ENCODE measurements at places on chromosomes 16 and 17. TPM values are rescaled to one million over a fixed set of nuclear protein-coding genes. Genes with fewer than 3 reads are reported as not detected.
A peak's percentile ranks its signal among the peaks of the same experiment; 100 is the strongest.

ENO3 gene
- 16.0 TPM for total RNA-seq

ARL4D gene
- 9.9 TPM for total RNA-seq

MLYCD gene
- 10.1 TPM for total RNA-seq

PLXDC1 gene
- 11.0 TPM for total RNA-seq

ZBTB4 gene
- 46.5 TPM for total RNA-seq

TEKT1 gene
- total RNA-seq = not detected

ADGRG1 gene
- total RNA-seq = 14.3 TPM

CMTM2 gene
- total RNA-seq = 3.3 TPM

ITGB3 gene
- total RNA-seq = 56.0 TPM

IRX5 gene
- total RNA-seq = not detected

SLC22A31 gene
- 7.6 TPM for total RNA-seq

KRTAP17-1 gene
- total RNA-seq = not detected

BCAS3 gene
- total RNA-seq = 40.3 TPM

CRHR1 gene
- total RNA-seq = not detected

KRT33A gene
- total RNA-seq = not detected

SLFN12 gene
- total RNA-seq = 26.8 TPM

GRCh38 chr16:77193377-77193776, 2.4 kb downstream of the MON1B start:
- DNase-seq = peak; percentile 81

- DNase-seq = no peak
These were observed 29.5 kb downstream of the HYDIN start for GRCh38 chr16:71201054-71201453.

DNA sequence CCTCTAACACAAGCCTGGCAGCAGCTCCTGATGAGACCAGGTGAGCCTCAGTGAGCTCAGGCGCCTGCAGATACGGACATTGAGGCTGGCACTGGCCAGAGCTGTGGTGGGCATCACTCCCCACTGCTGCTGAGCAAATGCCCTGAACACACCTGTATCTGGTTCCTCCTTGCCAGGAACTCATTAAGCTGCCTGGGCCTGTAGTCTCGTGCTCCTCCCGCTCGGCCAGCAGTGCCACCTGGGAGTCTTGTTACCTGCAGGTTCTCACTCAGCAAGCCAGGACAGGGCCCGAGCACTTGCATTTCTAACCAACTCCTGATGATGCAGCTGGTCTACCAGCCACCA, 13.3 kb downstream of the EIF4A3 start:
- DNase-seq = no peak

DNA sequence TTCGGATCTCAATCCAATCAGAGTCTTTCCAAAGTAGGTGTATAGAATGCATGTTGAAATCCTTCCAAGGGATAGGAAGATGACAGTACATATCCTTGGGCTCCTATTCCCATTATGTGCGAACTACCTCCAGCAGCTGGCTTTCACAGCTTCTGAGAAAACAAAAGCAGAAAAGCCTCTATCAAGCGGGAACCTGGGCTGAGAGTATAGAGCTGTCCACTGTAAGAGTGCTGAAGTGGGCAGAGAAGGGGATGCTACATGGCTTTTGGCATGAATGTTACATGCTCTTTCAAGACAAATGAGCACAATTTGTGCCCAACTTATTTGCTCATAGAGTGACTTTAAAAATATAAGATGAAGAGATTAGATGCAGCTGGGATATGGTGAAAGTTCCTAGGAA, 993.5 kb downstream of the CDH8 start:
- no peak for DNase-seq

- peak; percentile 70 for DNase-seq
These were observed 4.7 kb downstream of the NUBP2 start for GRCh38 chr16:1787322-1788094.

GRCh38 chr16:85066346-85066885, 38.8 kb downstream of the KIAA0513 start:
- no peak for DNase-seq

DNA sequence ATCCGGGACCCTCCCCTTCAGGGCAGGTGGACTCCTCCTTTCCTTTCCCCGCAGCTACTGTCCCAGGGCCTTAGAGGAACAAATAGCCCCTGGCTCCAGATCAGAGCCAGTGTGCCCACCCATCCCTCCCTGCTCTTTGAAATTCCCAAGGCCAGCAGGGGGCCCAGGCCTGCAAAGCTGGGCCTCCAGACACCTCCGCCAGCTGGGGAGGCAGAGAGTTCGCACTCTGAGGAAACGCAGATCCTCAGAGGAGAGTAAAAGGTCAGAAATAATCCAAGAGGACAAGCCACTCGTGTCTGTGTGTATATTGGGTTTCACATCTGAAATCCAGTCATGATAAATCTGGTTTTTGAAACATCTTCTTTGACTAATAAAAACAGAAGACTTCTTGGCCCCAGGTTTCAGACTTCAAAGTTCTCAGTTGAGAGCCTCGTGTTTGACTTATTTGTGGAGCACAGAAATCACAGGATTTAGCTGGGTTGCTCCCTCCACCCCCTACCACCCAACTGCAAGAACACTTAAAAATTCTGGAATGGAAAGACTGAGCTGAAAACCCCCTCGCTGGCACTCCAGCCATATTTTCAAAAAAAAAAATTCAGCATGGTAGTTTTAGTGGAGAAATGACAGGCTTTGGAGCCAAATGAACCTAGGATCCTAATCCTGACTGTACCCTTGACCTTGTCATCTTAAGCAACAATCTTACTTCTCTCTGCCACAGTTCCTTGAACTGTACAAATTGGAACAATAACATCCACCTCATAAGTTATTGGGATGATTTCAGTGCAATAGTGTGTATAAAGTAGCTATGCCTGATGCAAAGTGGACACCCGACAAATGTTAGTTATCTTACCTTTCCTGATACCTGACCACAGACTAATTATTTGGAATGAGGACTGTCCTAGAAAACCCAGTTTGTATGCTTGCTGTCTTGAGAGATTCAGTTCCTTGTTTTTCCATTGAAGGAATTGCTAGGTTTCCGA, 44.5 kb upstream of the TBX2 start:
- peak; percentile 22 for DNase-seq

DNA sequence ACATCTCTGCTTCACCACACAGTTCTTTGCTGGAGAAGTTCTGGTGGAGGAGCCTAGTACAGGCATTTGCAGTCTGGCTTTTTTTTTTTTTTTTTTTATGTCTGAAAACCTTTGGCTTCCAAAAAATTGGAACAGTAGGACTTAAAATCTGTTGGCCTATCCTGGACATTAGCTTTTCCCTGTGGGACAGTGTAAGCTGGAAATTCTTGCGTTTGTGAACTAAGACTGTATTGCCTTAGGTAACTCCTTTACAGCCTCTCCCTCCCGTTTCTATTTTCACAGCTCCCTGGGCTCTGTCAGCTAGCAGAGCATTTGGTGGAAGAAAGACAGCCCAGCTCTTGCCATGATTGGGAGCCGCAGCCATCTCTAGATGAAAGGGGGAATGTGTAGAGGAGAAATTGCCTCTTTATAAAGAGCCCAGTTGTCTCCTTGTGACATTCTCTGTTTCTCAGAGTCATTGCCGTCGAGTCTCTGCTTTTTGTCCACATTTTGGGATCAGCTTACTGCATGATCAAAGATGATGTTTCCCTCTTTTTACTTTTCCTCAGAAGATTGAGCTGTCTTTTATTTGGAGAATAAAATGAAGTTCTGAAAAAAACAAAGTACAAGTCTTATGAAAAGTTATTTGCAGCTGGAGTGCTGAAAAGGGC, 227.5 kb downstream of the SPECC1 start:
- no peak for DNase-seq

DNA sequence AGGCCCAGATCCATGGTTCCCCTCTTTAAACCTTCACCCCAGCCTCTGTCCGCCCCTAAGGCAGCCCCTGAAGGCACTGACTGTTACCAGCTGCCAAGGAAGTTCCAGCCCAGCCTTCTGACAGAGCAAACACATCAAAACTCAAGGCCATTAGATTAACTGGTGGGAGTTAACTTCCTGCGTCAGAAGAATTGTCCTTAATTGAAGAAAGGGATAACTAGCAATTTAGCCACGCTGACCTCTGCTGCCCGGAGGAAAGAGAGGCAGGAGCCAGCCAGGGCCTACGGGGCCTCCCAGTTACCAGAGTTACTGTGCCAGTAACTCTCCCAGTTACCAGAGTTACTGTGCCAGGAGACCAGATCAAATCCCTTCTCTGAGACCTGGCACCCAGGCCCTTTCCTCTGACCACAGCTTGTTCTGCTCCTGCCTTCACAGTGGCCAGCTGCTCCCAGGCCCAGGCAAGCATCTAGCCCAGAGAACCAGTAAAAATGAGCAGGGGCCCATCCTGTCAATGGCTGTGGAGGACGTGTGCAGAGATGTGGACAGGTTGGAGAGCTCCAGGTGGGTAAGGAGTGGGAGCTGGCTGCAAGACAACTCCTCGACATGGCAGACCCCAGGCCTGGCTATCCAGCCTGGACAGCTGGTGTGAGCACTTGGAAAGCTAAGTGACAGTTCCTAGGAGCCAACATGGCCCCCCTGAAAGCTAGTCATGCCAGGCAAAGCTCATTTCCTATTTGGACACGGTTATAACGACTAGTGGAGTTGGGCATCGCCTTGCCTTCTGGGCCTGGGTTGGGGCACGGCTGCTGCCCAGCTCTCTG, 2.8 kb upstream of the PITPNM3 start:
- peak; percentile 75 for DNase-seq

GRCh38 chr16:3015865-3016521, 2.0 kb downstream of the CLDN6 start:
- no peak for DNase-seq

GRCh38 chr17:82219083-82219482, 6.4 kb upstream of the CCDC57 start:
- peak; percentile 80 for DNase-seq

DNA sequence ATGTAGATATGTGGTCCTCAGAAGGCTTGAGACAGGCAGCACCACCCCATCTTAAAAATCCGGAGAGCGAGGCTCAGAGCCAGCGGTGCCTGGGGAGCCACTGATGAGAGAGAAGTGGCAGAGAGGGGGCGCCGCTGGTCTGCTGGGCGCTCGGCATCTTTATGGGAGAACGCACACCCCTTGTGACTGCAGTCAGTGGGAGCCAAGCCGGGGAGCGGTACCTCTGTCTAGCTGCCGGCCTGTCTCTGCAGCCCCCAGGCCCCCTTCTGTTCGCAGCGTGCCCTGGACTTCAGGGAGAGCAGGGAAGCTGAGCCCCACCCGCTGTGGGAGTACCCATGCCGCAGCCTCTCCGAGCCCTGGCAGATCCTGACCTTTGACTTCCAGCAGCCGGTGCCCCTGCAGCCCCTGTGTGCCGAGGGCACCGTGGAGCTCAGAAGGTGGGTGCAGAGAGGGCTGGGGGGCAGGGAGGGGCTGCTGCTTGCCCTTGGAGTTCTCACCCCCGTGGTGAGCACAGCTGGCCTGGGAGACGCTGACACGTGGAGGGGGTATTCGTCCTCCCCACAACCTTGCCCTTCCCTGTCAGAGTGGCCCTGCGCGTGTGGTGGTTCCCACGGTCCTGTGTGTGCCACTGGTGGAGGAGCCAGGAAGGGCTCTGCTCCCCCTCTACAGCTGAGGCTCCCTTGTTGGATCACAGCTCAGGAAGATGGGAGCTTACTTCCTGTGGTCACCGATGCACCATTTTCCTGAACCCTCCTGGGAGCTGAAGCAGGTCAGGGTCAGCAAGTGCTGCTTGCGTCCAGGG, 44.8 kb downstream of the PRMT7 start:
- DNase-seq = no peak

- peak; percentile 3 for DNase-seq
These were observed 63.6 kb upstream of the KIFC3 start for GRCh38 chr16:57865746-57866528.

- peak; percentile 90 for DNase-seq
These were observed 58.0 kb upstream of the GSE1 start for GRCh38 chr16:85554889-85555718.

DNA sequence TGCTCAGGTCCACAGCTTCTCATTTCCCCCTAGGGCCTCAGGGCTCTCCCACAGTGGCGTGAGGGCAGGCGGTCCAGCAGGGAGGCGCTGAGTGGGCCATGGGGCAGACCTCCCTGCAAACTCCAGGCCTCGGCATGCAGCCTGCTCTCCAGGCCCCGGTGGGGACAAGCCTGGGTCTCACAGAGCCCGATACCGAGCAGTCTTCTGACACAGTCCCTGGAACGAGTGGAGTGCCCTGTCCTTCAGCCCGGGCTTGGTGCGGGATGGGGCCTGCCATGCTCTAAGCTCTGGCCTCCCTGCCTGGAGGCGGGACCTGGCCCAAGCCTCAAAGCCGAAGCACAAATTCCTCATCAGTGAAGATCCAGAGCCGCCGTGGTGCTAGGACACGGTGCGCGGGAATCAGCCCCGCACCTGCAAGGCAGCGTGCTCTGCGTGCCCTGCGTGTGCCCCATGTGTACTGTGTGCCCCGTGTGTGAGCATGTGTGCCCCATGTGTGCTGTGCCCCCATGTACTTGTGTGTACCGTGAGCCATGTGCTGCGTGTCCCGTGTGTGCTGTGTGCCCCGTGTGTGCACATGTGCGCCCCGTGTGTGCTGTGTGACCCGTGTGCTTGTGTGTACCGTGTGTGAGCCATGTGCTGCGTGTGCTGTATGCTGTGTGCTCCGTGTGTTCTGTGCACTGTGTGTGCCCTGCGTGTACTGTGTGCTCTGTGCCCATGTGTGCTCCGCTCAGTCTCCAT, 56.1 kb downstream of the ENGASE start:
- no peak for DNase-seq

DNA sequence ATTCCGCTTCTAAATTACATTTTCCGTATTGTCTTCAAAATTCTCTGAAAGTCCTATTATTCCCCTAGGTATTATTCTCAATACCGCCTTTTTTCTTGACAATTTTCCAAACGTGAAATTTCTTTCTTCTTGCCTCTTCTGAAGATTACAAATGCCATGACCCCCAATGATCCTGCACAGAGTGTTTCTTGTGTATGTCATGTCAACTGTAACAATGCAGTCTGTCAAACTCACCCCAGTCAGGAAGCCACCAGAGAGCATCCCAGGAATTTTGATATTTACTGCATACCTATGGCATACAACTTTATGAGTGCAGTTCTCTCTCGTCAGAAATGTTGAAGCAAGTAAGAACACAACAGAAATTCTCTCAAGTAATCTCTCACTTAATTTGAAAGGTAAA, 847.3 kb upstream of the CDH8 start:
- no peak for DNase-seq

DNA sequence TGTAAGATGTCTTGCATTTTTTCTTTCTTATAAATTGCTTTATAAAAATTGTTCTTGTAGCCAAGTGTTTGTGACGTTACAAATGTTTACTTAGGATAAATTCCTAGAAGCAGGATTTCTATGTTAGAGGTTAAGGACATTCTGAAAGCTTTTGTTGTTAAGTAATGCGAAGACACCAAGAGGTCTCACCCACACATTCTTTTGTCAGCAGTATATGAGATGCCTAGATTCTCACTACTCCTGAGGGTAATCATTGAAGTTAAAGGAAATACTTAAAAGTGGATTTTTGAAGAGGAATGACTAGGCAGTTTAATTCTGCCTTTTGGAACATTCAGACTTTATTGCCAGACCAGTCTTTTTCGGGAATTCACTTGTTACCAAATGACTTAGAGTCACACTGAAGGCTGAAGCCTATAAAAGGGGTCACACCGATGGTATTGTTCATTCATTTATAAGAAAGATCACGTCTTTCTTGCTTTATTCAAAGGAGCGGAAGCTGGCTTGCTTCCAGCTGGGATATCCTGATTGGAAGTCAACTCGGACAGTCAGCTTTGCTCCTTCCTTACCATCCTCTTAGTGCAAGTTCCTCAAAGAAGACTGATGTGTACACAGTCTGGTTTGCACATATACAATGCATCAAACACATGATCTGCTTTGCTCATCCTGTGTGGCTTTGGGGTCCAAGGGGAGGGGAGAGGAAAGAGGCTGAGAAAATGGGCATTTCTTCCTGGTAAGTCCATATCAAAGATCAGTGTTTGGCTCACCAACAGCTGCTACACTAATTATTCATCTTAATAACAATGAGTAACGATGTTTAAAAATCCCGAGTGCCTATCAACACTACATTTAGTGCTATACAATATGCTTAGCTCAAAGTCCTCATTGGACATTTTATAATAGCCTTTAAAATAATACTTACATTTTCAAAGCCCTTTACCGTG, 160.0 kb downstream of the MAP2K6 start:
- DNase-seq = no peak
